Midbrain (tissue), 1 donor: ENCODE measurements at places on chromosomes 12 and 14.

DNA sequence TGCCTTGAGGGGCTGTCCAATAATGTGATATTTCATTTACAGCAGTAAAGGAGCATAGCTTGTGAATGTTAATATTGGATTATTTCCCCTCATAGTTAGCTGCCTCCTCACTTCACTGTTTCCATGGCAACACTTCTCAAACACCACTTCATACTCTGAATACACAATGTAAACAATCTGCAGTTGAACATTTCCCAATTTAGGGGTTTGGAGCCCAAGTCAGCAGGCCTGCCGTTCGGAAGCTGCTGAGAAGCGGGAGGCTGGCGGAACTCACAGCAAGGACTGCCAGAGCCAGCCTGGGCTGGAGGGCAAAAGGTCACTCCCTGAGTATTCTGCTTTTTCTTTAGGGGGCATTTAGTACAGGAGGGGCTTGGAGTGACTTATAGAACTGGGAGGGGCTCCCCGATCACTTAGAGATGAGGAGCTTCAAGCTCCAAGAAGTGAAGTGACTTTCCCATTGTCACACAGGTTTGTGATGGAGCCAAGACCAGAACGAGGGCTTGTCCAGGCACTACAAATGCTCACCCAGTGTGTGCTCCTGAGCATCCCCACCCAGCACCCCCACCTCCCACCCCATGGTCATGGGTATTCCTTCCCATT is 12.1 kb upstream of the SLC24A4 start:
- DNase-seq, result no peak

GRCh38 chr12:7395950-7396349 is 48.0 kb downstream of the CD163L1 start:
- no peak for DNase-seq

DNA sequence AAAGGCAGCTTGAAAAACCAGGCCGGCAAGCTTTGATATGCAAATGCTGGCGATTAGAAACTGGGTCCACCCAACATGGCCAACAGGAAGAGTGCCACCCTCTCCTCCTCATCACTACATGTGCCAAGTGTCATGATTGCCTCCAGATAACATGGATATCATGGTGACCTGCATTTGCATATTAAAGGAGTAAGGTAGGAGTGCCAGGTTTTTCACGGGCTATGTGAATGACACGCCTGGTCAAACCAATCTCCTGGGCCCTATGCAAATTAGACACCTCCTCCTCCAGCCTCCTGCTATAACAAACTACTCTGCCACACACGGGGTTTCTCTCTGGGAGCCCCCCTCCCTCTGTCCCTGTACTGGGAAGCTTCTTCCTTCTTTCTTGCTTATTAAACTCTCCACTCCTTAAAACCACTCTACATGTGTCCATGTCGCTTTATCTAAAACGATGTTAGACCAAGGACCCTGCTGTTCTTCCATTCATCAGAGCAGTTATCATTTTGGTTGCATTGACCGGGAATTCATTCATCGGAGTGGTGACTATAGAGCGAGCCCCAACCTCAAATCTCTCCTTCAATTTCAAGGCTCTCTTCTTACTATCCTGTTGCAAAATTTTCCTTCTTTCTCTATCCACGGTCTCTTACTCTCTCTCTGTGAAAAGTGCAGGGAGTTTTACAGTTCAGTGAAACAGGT is 27.5 kb downstream of the APOBEC1 start:
- no peak for DNase-seq

GRCh38 chr12:130641533-130642184 is 74.4 kb downstream of the RIMBP2 start:
- no peak for DNase-seq

DNA sequence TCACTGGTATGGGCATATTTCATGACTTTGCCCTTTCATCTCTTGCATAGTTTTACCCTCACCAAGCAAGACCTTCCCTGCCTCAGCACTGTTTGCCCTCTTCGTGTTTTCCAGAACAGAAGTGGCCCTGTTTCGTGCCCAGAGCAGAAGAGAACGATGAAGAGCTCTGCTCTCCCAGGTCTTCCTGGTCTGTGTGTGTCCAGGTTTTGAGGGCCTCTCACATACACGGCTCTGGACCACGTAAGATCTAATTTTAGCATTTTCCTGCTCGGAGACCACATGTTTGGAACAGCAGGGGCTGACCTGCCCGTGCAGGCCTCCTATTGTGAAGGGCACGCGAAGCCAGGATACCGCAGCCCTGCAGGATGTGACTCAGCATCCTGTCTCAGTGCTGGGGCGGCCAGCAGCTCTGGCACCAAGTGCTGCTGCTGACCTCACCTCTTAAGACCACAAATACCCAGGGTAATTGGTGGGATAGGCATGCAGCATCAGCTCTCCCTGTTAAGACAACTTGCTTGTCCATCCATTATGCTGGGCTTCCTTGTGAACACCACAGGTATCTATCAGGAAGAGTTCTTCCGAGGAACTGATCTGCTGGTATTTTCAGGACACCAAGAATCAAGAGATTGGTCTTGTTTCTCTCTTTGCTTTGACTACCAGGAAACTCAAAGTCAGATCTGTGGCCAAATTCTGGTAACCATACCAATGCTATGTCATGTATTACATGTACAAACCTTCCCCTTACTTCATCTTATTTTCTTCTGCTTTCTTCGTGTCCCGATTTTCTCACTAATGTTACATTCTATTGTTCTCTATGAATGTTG is 19.0 kb downstream of the SSH1 start:
- no peak for DNase-seq

- DNase-seq, result no peak
Observed at GRCh38 chr12:7151532-7151931, 21.4 kb downstream of the CLSTN3 start.

DNA sequence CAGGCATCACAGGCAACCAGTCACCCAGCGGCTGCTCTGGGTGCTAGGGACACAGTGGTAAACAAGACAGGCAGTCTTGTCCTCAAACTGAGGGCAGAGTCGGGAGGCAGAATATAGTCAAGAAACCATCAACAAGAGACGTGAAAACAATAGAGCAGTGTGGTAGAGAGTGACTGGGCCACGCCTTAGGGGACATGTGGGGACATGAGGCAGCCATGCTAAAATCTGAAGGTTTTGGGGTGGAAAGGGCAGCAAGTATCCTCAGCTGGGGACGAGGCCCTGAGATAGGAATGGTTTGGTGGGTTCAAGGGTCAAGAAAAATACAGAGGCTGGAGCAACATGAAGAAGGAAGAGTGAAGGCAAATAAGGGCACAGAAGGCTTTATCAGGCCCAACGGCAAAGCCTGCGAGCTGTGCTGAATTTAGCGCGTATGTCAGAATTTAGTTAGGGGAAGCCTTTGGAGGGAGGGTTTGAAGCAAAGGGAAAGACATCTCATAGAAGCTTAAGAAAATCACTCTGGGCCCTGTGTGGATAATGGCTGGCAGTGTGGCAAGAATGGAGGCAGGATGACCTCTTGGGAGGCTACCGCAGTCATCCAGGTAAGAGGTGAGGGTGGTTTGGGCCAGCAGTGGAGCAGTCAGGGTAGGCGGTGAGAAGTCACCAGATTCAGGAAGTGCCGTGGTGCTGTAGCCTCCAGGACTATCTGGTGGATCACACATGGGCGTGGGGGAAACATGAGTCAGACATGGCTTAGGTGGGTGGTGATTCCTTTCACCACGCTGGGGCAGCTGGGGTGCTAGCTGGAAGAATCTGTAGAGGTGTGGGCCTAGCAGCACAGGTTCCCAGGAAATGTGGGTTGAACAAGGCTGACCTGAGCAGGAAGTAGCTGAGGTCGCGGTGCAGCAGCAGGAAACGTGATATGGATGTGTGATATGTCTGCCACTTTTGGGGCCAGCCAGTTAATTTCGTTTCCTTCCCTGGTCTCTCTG is 3.0 kb downstream of the EVL start:
- no peak for DNase-seq

- no peak for DNase-seq
Observed at GRCh38 chr14:59816941-59817340, 53.6 kb downstream of the RTN1 start.

DNA sequence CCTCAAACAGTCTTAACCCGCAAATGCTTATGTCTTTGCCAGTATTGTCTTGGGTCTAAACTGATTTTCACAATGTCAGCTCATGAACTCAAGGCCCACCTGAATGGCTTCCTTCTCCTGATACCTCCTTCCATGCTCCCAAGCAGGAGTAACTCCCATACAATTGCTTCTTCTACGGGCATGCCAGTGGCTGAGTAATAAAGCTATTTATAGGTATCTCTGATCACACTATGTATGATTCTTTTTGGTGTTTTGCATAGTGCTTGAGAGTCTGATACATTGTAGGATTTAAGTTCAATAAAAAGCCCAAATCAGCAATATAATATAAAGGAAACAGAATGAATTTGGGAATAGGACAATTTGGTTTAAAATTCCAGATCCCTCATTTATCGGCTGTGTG is 235.0 kb upstream of the DCN start:
- DNase-seq, result no peak

GRCh38 chr12:109462868-109463692 is 14.0 kb downstream of the KCTD10 start:
- no peak for DNase-seq

DNA sequence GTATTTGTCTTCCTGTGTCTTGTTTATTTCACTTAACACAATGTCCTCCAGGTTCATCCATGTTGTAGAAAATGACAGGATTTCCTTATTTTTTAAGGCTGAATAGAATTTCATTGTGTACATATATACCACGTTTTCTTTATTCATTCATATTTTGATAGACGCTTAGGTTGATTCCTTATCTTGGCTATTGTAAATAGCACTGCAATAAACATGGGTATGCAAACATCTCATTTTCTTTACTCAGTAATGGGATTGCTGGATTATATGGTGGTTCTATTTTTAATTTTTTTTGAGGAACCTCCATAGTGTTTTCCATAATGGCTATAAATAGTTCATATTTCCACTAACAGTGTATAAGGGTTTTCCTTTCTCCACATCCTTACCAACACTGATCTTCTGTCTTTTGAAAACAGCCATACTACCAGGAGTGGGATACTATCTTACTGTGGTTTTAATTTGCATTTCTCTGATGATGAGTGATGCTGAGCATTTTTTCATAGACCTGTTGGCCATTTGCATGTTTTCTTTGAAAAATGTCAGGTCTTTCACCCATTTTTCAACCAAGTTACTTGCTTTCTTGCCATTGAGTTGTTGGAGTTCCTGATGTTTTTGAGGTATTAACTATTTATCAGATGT is 32.8 kb downstream of the DUSP16 start:
- no peak for DNase-seq

DNA sequence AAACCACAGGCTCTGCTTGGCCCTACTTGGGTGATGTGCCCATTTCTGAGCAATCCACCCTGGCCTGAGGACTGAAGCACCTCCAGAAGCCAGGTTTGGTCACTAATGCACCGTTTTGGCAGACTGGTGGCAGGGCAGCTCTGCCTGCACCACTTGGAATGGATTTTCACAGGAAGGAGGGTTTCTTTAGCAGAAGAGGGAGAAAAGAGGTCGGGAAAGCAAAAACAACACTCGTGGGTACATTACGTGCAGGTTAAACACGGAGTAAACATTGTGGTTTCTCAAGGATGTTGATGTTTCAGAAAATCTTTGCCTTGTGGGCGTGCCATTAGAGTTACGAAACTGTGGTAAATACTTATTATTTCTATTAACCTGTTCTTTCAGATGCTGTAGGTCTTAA is 70.8 kb downstream of the KCNA5 start:
- DNase-seq, result no peak

DNA sequence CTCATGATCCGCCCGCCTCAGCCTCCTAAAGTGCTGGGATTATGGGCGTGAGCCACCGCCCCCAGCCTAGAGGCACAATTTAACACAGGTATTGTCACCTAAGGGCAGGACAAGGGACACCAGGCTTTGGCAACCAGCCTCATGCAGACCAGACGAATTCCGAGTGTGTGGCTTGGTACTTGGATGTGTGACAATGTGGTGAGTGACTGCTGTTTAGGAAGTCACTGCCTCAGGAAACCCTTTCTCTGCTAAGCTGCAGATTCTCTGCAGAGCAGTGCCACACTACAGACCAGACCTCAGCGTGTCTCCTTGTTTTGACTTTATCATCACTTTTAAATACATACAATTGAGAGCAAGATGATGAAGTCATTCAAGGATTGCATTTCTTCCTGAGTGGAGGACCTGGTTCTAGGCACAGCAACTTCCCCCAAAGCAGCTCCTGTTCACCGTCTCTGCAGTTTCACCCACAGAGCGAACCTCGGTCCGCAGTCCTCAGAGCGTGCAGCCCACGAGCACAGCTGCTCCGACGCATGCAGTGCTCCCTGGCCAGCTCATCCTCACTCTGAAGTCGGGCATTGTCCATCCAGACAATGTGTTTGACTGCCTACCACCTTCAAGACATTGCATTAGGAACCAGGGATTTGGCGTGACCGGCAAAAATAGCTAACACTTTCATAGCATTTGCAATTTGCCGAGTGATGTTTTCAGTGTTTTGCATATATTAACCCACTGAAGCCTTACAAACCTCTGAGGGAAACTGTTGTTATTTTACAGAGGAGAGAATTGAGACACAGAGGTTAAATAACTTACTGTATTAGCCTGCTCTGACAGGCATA is 235.2 kb downstream of the CHST11 start:
- no peak for DNase-seq

DNA sequence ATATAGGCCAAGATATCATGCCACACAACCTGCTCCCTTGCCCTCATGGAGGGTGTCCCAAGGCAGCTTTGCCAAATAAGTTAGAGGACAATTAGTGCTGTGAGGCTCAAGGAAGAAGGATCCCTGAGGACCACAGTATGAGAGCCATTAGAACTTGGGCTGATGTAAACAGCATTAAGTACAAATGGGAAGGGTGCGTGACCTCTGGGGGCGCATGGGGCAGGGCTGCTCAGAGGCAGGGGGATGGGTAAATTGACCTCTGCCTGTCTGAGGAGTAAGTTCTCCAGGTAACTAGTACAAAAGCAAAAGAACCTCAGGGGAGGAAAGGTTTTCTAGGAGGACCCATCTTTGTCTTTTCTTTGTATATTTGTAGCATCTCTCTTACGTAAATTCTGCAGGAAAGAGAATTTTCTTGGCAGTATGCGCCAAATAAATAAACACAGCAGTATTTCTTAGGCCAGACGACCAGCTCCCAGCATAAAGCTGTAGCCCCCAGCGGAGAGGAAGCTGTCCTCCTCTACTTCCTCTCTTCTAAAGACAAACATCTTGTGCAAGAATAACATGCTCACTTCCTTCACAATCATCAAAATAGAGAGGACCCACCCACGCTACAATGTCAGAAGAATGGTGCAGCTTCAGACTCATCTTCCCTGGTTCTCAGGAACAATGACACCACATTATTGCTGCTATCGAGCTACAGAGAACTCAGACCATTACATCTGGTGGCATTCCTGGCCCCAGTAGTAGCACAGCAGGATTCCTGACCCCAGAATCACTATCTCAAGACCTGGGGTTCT is 16.4 kb upstream of the VWF start:
- DNase-seq, result peak; percentile 19

DNA sequence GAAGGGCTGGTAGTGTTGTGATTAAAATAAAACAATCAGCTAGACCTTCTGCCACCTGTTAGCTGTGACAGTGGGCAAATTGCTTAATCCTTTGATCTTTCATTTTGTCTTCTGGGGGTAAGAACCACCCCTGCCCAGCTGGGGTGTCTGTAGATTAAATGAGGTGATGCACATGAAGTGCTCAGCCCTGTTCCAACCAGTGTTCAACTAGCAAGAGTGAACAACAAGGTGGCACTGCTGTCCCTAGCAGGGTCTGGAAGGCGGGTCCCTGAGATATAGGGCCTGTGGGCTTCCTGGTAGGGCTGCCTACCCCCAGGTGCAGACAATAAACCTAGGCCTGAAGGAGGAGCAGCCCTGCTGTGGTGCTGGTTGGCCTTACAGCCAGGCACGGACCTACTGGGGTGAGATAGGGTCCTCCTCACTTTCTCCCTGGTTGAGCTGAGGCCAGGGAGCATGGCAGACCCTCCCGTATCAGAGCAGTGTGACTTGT is 60.6 kb downstream of the ARL6IP4 start:
- no peak for DNase-seq

- no peak for DNase-seq
Observed at GRCh38 chr14:45946251-45946650, 693.2 kb upstream of the MIS18BP1 start.
